Brain microvascular endothelial cell (primary cell): ENCODE measurements at places on chromosomes 4 and X.

- no peak for DNase-seq
Measured at GRCh38 chrX:148448686-148449085, 51.7 kb upstream of the AFF2 start.

- DNase-seq, result peak; percentile 88
Measured at GRCh38 chr4:54543088-54543795, 114.5 kb upstream of the KIT start.

DNA sequence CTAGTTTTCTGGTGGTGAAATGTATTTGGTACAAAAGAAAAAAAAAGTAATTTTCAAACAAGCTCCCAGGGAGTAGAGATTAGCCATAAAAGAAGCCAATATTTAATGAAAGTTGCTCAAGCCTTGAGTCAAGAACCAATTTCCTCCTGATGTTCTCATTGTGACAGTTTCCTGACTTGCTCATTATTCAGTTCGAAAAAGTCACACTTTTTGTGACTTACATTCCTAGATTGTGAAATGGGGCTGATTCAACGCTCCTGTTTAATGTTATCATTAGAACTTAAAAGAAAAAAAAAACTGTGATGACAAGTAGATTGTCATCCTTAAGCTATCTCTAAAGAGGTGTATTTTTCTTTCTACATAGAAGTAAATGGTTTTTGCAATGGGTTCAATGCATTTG is 122.6 kb upstream of the BMPR1B start:
- DNase-seq, result no peak

- no peak for DNase-seq
Measured at GRCh38 chrX:144715337-144715736, 532.0 kb upstream of the SPANXN1 start.

DNA sequence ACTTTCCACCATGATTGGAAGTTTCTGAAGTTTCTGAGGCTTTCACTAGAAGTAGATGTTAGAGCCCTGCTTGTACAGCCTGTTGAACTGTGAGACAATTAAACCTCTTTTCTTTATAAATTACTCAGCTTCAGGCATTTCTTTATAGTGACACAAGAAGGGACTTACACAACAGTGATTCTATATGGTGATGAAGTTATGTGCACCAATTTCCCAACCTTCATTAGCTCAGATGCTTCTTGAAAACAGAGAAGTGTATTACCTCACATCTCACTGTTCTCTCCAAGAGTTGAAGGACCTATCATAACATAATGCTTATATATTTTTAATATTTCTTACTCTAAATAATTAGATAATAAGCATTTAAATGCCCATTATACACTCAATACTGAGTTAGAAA is 202.1 kb upstream of the ANXA10 start:
- no peak for DNase-seq

- no peak for DNase-seq
Measured at GRCh38 chrX:7852166-7852565, 9.2 kb downstream of the VCX start.

- no peak for DNase-seq
Measured at GRCh38 chr4:4494882-4495281, 47.0 kb downstream of the STX18 start.

- DNase-seq, result no peak
Measured at GRCh38 chr4:127012549-127012948, 620.2 kb upstream of the INTU start.

- DNase-seq, result no peak
Measured at GRCh38 chr4:83657336-83657735, 121.4 kb downstream of the GPAT3 start.

- no peak for DNase-seq
Measured at GRCh38 chr4:137587796-137588195, 55.5 kb upstream of the PCDH18 start.

DNA sequence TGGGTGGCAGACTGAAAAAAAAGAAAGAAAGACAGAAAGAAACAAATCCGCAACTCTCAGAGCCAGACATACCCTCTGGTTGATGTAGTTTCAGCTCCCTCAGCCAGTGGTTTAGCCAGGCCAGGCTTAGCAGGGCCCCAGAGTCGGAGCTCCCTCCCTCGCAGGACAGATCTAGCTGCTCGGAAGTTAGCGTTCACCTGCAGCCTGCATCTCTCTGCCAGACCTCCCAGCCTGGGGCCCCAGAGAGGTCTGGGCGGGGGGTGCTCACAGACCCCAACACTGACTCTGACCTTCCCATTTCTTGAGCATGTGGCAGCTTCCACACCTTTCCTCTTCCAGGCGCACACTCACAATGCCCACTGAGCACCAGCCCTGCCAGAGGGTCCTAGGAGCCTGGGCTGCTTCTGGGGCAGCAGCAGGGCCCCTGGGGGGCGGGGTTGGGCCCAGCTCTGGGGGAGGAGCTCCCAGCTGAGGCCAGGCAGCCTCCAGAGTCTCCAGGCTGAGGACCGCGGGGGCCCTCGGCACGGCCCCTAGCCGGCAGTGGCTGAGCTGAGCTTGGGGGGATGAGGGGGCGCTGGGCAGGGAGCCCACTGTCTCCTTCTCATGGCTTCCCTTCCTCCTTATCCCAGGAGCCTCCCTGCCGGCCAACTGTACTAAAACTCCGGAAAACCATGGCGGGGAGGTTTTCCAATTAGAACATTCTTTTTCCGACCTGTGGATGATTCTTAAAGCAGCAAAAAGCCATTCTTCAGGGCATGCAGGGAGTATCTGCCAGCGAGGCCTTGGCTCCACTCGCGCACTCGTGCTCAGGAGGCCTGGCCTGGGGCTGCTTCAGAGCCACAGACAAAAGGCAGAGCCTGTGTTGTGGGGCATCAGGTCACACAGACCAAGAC is 4.6 kb upstream of the ZNF185 start:
- DNase-seq, result no peak

DNA sequence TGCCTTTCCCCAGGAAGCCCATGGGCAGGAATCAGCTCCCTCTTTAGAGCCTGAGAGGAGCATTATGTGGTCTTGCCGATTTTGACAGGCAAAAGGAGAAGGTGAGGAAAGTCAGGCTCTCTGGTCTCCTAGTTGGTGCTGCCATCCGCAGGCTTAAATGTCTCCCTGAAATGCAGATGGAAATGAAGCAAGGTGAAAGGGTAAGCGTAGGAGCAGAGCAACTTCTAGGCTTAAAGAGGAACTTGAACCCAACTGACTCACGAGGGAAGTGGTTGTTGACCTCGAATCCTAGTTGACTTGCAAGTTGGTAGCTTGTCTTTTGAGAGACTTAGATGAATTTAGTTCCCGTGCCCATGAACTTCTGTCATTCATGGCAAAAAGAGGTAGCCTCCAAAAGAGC is 205.9 kb downstream of the PTTG2 start:
- DNase-seq, result no peak

GRCh38 chrX:130097507-130098209 is 12.6 kb downstream of the ELF4 start:
- DNase-seq, result no peak

DNA sequence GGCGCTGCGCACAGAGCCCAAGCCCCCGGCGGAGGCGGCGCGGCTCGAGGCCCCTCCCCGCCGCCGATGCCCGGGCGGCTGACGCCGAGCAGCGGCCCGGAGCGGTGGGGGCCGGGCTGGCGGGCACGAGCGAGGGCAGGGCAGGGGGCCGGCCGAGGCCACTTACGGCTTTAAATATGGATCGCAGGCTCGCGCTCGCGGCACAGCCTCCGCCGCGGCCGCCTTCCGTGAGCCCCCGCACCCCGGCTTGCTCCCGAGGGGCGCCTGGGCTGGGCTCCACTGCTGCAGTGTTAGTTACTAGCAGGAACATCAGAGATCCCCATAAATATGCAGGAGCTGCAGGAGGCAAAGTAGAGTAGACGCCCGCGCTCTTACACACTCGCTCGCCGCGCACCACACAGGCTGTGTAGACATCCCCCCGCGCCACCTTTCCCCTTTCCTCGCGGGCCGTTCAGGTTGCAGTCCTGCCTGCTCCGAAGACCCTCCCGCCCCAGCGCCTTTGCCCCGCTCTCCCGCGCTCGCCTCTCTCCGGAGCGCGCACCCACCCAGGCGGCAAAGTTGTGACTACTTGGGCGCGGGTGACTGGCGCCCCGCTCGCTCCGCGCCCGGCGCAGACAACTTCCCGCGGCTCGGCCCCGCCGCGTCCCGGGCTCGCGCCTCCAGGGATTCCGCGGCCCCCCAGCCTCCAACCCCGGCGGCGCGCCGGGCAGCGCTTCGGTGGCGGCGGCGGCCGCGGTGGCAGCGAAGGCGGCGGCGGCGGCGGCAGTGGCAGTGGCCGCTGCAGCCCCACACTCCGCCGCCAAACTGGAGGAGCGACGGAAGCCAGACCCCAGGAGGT is 152.0 kb upstream of the SLC4A4 start:
- DNase-seq, result no peak

- no peak for DNase-seq
Measured at GRCh38 chrX:101803451-101803850, 128.4 kb downstream of the ZMAT1 start.

- DNase-seq, result no peak
Measured at GRCh38 chr4:77845929-77846328, 16.7 kb upstream of the MRPL1 start.

DNA sequence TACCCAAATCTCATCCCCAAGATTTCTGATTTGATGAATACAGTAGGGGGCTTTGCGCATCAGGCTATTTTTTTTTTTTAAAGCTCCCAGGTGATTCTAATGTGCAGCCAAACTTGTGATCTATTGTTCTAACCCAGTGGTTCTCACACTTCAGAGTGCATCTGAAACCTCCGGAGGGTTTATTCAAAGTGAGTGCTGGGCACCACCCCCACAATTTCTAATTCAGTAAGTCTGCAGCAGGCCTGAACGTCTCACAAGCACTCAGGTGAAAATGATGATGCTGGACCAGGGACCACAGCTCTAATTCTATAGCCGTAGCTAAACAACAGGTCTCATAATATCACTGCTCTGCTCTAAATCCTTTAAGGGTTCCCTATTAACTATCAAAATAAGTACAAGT is 211.4 kb downstream of the FMR1NB start:
- DNase-seq, result no peak

DNA sequence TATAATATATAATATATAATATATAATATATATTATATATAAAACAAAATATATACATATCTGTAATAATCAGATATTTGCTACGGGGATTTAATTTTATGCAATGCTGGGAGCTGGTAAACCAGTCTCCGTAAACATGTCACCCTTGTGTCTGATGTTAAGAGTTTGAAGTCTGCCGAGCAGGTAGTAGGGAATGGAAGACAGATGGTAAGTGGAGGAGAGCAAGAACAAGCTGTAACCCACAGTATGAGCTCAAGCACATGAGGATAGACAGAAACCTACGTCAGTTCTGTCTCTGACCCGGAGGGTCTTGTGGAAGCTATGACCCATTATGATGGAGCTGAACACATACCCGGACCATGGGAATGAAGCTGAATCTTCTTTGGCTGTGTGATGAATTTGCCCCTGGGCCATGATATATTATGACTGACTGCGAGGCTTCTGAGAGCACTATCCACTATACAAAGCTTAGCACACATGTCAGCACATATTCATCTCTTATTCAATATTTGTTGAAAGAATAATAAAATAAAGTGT is 46.2 kb downstream of the TIGD2 start:
- no peak for DNase-seq

GRCh38 chr4:8044699-8045098 is 105.0 kb upstream of the AFAP1 start:
- DNase-seq, result no peak

GRCh38 chrX:38318196-38318595 is 9.1 kb downstream of the RPGR start:
- no peak for DNase-seq

DNA sequence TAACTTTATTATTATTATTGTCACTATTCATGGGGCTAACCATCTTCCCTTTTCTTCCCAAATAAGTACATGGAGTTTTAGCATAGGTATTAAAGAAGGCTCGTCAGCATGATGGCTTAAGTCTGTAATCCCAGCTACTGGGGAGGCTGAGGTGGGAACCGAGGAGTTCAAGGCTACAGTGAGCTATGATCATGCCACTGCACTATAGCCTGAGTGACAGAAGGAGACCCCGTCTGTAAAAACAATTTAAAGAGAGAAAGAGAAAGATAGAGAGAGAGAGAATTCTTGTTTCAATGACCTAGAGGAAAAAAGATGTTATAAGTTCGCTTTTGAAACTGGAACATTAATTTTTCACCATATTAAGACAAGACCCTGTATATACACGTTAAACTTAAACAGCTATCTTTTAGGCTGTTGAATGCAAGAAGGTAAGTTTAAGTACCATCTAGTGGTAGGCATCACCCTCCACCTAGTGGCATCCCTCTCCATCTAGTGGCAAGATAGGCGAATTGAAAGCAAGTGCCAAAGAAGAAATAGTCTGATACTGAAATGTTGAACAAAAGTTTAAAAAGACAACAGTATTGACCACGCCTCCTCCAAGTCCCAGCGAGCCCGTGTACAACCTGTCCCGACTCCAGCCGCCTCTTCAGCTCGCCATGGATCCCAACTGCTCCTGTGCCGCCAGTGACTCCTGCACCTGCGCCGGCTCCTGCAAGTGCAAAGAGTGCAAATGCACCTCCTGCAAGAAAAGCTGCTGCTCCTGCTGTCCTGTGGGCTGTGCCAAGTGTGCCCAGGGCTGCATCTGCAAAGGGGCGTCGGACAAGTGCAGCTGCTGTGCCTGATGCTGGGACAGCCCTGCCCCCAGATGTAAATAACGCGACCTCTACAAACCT is 26.0 kb upstream of the YTHDC1 start:
- peak; percentile 28 for DNase-seq

- no peak for DNase-seq
Measured at GRCh38 chr4:7344636-7345155, 90.0 kb downstream of the PSAPL1 start.

GRCh38 chr4:143441678-143442077 is 71.8 kb upstream of the SMARCA5 start:
- DNase-seq, result no peak
